ENCODE measurements at places on chromosomes 6 and 20. TPM values are rescaled to one million over a fixed set of nuclear protein-coding genes. Genes with fewer than 3 reads are reported as not detected.
A peak's percentile ranks its signal among the peaks of the same experiment; 100 is the strongest.

- no peak for DNase-seq
Observed at GRCh38 chr6:106082735-106083398, 3.3 kb upstream of the PRDM1 start.

DNA sequence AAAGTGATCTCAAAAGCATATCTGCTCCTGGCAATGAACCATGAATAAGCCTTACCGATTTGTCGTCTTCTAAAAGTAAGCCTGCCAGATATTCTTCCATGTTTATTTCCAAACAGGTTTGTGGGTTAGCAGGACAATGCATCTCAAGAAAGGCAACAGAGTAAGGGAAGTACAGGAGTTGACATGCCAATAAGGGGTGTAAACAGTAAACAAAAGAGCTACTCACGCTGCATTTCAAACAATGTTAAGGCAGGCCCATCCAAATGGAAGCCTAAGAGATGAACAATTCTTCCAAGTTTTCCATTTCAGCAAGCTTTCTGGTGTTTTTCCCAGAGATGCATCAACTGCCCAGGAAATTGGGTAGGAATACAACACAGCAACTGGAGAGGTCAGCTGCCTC lies 27.8 kb upstream of the CRIP3 start:
- DNase-seq = no peak

DNA sequence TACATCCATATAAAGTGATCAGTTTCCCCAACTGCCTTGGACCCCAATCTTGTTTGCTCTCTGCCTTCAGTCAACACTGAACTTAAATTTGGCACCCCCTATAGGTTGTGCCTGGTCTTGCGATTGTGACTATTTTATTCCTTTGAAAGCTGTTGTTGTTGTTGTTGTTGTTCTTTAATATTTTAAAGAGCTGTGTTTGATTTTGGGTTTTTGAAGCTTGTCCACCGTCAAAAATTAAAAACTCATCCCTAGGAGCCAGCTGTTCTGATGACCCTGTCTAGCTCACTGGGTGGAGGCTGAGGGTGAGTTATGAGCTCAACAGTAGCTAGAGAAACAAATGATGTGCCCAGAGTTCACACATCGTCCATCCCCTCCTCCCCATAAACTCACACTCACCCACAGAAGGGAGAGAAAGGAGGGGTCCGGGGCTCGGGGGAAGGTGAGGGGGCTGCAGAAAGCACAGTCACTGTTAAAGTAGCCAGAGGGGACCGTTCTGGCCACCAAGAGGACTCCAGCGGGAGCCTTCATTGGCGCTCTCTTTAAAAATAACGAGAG lies 4.0 kb downstream of the SIM1 start:
- no peak for DNase-seq

- DNase-seq = no peak
Observed at GRCh38 chr6:168876956-168877355, 376.7 kb downstream of the THBS2 start.

DNA sequence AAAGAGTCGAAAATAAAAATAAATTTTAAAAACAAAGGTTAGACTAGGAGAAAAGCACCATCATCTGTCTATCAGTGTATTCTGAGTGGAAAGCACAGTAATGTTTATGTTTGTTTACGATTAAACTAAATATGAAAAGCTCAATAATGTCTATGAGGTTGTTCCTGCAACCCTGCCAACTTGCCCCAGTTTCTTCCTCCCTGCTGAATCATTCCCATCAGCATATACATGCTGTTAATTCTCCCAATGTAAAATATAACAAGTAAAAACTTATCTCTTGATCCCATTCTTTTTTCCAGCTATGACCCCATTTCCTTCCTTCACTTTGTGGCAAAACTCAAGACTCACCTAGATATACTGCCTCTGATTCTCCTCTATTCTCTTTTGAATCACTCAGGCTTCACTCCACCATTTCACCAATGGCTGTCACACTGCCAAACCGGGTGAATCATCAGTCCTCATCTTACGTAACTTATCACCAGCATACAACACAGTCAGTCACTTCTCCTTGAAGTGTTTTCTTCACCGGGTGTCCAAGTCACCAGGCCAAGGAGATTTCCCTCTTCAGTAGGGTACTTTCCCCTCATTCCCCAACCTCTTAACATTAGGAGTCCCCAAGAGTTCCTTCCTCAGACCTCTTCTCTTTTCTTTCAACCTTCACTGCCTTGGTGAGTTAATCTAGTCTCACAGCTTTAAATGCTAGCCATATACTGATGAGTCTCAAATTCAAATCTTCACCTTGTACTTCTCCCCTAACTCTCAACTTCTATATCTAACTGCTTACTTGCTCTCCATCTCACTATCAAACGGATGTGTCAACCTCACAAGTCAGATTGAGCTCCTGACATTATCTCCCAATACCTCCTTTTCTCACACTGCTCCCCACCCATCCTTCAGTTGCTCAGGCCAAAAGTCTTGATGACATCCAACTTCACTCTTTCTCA lies 6.2 kb downstream of the TMEM242 start:
- peak; percentile 85 for DNase-seq

DNA sequence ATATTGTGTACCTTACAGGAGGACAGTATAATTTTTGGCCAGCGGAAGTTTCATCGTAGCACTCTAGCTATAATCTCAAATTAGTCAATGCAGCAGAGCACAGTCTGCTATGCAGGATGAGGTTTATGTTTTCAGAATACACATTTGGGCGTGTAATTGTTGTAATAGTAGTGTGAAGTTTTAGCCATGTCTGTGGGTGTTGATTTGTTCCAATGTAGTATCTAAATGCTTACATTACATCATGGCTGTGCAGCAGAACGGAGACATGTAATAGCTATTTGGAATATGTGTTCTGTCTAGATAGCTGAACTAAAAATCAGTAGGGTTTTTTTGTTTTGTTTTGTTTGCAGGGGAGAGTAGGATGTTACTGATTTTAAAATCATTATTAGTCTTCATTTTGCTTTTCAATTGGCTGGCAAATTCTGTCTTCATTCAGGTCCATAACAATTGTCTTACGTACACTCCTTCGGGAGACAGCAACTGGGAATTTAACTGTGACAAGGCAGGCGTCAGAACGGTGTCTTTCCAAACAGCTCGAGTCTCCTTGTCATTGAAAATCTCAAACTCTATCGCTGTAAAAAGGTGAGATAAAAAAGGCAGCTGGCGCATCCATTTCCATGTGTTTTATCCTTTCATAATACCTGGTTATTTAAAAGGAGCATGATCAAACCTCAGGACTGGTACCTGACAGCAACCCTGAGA lies 65.1 kb upstream of the CDH4 start:
- DNase-seq = no peak

GRCh38 chr20:39016041-39016440 lies 53.9 kb downstream of the DHX35 start:
- DNase-seq = no peak

DNA sequence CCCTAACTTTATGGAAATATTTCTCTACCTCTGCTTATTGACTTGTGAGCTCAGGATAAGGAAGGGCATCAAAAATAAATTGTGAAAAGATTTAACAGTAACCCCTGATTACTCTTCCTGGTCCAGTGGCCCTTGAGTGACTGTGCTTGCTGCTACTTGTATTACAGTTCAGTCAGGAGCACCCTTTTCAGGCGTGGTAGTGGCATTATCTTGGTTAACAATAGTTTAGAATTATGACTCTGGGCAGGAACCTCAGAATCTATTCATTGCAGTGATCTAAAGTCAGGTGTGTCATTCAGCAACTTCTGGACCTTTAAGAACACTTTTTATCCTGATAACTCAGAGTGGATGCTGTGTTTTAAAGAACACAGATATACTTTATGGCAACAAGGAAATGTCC lies 43.4 kb downstream of the FAM135A start:
- DNase-seq = no peak

MOXD1 gene
- total RNA-seq = 0.32 TPM

CLDN20 gene
- not detected for total RNA-seq

CYB5R4 gene
- 15.1 TPM for total RNA-seq

PHACTR1 gene
- 1.4 TPM for total RNA-seq

All from psoas muscle (tissue), 8 donors.